ENCODE measurements at places on chromosomes 6 and 20.

DNA sequence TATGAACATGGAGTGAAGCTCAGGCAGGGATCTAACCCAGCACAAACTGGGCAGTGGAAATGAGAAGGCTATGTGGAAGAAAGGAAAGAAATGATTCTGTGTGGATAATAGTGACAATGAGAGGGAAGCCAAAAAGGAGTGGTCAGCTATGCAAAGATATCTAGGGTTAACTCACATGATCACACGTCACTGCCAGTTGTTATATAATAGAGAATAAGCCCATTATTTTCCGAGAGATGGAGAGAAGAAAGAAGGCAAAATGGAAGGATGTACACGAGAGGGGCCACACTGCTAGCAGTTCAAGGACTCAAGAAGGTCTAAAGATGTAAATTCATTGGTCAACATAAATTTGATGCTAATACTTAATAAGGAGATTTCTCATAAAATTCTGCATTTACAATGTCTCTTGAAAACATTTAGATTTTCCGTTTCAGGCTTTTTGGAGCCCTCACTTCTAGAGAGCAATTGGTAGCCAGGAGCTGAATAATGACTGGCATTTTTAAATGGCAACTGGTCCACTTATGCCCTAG lies 18.8 kb upstream of the RCAN2 start:
- DNase-seq = no peak

- no peak for DNase-seq
These were observed 364.3 kb upstream of the HSF2 start for GRCh38 chr6:122035173-122035572.

GRCh38 chr6:51398064-51398705 lies 579.5 kb downstream of the TFAP2B start:
- DNase-seq = peak; percentile 60

DNA sequence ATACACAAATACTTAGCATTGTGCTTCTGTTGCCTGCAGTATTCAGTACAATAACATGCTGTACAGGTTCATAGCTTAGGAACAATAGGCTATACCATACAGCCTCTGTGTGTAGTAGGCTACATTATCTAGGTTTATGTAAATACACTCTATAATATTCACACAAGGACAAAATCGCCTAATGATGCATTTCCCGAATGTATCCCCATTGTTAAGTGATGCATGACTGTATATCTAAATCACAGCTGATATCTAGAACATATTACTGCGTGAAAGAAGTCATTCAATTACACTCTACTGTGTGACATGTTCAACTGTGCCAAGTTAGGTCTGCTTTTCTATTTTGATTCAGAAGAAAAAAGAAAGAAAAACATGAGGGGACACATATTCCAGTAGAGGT lies 633.5 kb downstream of the RFPL4B start:
- no peak for DNase-seq

- no peak for DNase-seq
These were observed 74.6 kb downstream of the MAP3K5 start for GRCh38 chr6:136717716-136717990.

GRCh38 chr6:53250176-53251032 lies 98.3 kb downstream of the ELOVL5 start:
- no peak for DNase-seq

- no peak for DNase-seq
These were observed 166.9 kb upstream of the SALL4 start for GRCh38 chr20:51969191-51969590.
